Activated CD4-positive, alpha-beta T cell treated with anti-CD3 and anti-CD28 coated beads for 24 hours (primary cell): ENCODE measurements at places on chromosomes 13 and 19.

- no peak for DNase-seq
These were observed 30.4 kb upstream of the SPACA7 start for GRCh38 chr13:112345826-112346172.

DNA sequence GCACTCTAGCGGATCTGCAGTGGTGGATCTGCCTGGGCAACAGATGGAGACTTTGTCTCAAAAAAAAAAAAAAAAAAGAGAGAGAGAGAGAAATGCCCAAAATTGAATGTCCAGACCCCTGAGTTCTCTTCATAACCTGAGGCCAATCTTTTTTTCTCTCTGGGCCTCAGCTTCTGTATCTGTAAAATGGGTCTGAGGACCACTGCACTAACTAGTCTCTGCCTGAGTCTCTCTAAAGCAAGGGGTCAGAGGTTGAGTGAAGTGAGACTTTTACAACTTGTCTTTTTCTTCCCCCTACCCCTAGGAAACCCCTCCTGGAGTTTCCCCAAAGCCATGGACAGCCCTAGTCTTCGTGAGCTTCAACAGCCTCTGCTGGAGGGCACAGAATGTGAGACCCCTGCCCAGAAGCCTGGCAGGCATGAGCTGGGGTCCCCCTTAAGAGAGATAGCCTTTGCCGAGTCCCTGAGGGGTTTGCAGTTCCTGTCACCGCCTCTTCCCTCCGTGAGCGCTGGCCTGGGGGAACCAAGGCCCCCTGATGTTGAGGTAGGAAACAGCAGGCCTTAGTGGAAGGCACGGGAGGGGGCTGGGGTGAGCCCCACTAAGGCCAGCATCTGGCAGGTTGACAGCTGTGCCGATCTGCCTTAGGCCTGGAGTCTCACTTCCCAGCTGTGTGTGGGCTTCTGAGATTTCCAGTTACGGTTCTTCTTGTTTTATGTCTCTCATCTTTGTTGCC, 1.8 kb downstream of the TMEM91 start:
- no peak for DNase-seq

- no peak for DNase-seq
These were observed 4.2 kb downstream of the PPP6R1 start for GRCh38 chr19:55254625-55254977.

- DNase-seq, result no peak
These were observed 2.5 kb upstream of the GPX4 start for GRCh38 chr19:1101337-1101698.

GRCh38 chr13:39321574-39321973, 281.4 kb downstream of the LHFPL6 start:
- no peak for DNase-seq

DNA sequence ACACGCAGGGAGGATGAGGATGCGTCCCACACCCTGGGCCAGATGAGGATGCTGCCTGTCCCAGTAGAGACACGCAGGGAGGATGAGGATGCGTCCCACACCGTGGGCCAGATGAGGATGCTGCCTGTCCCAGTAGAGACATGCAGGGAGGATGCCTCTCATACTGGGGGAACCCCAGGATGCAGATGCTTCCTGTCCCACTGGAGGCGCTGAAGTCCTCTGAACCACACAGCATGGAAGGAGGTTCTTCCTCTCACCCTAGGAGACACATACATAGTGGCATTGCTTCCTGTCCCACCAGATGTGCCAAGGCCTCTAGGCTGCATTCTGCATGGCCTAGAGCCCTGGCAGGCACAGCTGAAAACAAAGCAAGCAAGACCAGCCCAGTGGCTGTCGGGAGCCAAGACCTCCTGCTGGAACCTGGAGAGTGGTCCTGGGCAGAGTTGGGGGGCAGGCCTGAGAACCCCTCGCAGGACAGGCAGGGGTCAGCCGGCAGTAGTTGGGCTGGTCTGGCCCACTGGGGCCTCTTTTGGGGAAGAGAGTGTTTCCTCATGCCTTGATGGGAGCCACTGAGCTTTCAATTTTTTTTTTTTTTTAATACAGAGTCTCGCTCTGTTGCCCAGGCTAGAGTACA, 4.3 kb downstream of the HPN start:
- no peak for DNase-seq

GRCh38 chr13:48681905-48682304, 28.2 kb downstream of the CYSLTR2 start:
- no peak for DNase-seq

- no peak for DNase-seq
These were observed 224.4 kb upstream of the HTR2A start for GRCh38 chr13:47121092-47121763.

DNA sequence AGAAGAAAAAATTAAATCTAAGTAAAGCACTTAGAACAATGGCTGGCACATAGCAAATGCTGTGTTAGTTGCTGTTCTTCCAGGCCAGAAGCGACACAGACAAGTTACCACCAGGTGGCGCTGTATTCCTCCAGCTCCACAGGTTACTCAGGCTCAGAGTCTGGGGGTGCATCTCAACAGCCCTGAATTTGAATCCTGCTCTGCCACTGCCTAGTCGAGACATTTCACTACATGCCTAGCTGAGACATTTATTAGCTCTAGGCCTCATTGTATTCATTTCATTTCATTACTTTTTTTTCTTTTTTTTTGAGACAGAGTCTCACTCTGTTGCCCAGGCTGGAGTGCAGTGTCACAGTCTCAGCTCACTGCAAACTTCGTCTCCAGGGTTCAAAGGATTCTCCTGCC, 16.4 kb upstream of the CYP2B6 start:
- peak; percentile 73 for DNase-seq

- DNase-seq, result no peak
These were observed 62.8 kb upstream of the PCDH9 start for GRCh38 chr13:67292886-67293285.

- no peak for DNase-seq
These were observed 1.1 kb downstream of the KMT5C start for GRCh38 chr19:55340784-55341147.

DNA sequence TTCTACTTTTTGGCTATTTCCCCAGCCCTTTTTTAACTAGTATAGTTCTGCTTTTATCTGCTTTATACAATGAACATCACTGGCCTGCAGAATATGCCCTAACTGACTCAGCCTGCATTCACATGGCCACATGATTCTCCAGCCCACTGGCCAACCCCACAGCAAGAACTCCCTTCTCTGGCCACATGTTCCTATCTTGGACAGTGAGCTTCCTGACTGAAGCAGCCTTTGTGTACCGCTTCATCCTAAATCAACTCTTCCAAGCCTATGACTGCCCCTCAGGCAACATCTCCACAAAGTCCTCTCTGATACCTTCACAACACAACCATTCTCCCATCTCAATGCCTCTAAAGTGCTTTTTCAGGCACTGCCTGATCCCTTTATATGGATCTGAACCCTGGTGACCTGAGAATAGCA, 214.1 kb downstream of the COL4A1 start:
- DNase-seq, result no peak

DNA sequence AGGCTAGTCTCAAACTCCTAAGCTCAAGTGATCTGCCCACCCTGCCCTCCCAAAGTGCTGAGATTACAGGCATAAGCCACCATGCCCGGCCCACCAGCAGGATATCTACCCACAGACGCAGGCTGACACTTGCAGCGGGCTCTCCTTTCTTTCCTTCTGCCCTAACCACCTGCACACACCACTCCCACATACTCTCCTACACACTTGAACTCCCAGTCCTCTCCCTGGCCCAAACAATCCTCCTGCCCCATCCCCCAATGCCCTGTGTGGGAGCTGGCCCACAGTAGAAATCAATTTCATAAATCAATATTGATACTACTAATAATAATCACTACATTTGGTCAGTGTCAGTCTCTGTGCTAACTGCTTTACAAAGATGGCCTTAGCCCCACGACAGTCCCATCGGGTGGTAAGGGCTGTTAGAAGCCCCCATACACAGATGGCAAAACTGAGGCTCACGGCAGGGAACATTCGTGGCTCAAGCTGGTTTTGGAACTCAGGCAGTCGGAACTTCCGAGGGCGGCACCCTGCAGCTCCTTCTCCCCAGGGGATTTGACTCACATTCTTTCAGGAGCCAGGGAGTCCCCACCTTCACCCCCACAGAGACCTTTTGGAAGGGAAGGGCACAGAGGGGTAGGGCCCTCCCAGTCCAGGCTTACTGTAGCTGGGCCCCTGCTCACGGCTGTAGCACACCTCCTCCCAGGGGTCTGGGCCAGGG, 3.4 kb upstream of the DPF1 start:
- DNase-seq, result no peak

DNA sequence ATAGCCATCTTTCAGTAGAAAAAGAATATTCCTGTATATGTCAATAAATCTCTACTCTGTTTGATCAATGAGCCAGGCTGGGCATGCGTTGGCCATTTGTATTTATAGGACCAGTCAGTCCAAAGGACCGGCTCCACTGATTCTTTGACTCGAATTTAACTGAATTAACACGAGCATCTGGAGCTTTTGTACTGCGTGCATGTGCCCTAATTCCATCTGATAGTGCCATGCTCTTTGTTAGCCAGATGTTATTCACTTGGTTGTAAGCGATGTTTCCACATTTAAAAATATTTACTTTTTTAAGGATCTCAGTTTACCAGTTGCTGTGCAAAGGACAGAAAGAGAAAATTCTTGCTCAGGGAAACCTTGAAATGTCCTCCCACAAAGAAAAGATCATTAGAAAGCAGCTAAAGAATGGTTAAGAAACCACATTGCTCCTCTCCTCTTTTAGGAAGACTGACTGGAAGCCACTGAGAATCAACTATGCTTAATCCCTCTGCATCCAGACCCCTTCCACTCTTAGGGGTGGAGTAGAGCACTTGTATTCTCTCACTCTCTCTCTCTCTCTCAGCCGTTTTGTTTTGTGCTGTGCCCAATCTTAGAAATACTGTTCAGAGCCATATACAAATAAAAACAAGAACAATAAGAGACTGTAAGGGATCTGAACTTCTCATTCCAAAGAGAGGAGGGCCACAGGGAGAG, 165.8 kb downstream of the DCLK1 start:
- no peak for DNase-seq

DNA sequence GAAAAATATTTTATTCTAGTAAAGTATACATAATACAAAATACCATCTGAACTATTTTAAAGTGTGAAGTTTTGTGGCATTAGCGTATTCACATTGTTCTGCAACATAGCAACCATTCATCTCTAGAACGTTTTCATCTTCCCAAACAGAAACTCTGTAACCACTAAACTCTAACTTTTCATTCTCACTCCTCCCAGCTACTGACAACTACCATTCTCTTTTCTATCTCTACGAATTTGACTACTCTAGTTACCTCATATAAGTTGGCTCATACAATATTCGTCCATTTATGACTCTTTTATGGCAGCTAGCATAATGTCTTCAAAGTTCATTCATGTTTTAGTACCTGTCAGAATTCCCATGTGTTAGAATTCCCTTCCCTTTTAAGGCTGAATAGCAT, 150.5 kb upstream of the MIR17HG start:
- no peak for DNase-seq

DNA sequence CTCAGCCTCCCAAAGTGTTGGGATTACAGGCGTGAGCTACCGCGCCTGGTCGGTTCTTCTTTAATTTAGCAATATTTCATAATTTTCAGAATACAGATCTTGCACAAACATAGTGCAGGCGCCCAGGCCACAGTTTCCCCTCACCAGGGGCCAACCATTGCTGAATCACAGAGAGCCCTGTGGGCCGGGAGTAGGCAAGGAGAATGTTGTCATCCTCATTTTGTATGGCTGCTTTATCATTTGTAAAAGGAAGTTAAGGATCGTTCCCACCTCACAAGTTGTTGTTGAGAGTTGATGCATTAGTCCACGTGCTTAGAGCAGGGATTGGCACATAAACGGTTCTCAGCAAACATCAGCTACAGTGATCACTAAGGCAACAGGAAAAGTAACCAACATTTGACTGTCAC, 30.2 kb downstream of the MEIS3 start:
- no peak for DNase-seq

- no peak for DNase-seq
These were observed 1.8 kb downstream of the GADD45B start for GRCh38 chr19:2477732-2478191.
